ENCODE measurements at places on chromosomes 1 and 21.

GRCh38 chr1:61687901-61688300 is 37.0 kb downstream of the TM2D1 start:
- no peak for DNase-seq

GRCh38 chr1:23801338-23801748 is 789 bp upstream of the GALE start:
- DNase-seq = no peak

DNA sequence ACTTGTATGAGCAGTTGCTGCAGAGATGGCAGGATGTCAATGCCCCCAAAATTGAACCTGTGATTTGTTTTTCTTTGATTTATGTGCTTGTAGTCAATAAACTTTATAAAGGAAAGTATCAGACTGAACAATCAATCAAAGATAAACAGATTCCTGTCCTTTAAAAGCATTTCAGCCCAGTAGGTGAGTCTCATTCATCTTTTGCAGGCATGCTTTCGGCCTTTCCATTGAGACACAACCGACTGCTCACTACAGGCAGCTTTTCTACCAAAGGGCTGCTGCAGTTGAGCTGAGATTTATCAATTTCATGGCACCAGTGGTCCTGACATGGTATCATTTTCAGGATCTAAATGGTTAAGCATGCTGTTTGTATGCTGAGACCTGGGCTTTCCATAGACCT is 513.6 kb upstream of the PTBP2 start:
- DNase-seq = no peak

DNA sequence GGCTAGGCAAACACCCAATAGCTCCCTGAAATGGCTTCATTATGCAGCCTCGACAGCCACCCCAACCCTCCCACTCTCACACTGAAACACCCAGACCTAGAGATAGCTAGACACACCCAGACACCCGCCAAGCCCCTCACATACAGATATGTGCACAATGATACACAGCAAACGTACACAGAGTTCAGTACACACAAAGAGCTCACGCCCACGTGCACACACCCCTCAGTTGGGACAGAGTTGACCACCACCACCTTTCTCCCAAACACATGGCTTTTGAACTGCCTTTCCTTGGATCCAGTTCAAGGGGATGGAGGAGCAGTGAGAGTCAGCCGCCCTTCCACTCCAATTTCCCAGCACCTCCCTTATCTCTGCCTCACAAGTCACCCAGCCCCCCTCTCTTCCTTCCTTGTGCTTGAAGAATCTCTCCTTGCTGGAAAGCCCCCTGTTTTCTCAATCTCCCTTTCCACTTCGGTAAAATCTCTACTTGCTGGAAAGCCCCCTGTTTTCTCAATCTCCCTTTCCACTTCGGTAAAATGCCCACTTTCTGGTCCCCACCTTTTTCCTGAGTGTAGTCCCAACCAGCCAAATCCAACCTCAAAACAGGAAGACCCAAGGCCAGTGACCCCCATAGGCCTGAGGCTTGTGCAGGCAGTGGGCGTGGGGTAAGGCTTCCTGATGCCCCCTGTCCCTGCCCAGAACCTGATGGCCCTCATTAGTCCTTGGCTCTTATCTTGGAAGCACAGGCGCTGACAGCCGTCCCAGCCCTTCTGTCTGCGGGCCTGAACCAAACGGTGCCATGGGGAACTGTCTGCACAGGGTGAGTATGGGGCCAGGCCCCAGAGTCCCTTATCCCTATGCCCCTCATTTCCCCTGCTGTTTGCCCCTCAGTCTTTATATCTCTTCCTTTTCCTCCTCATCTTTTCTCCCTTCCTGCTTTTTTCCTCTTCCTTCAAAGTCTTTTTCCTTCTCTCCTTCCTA is at the start of gene ACKR1:
Gene ACKR1 (plus strand): TSS at position 715 of the 981 bp plus-strand sequence. CDS start 85 bp downstream, at position 800.
- DNase-seq = no peak

GRCh38 chr1:220755309-220755708 is 7.2 kb downstream of the MTARC2 start:
- DNase-seq = no peak

DNA sequence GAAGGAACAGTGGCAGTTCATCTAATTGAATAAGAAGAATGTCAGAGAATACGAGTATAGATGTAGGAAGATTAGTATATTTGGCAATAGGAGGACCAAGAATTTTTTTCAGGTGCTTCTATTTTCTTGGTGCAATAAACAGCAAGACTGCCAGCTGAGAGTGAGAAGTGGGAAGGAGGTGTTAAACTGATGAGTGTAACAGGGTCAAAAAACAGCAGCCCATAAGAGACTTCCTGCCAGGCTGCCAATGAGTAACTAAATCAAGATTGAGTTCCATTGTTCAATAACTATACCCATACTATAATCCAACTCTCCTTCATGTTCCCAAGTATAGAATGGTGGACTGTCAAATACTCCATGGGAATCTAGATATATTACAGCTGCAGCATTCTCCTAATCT is 28.7 kb downstream of the LYST start:
- no peak for DNase-seq

- DNase-seq = no peak
Observed at GRCh38 chr1:32771561-32772280, 45.4 kb downstream of the YARS1 start.

DNA sequence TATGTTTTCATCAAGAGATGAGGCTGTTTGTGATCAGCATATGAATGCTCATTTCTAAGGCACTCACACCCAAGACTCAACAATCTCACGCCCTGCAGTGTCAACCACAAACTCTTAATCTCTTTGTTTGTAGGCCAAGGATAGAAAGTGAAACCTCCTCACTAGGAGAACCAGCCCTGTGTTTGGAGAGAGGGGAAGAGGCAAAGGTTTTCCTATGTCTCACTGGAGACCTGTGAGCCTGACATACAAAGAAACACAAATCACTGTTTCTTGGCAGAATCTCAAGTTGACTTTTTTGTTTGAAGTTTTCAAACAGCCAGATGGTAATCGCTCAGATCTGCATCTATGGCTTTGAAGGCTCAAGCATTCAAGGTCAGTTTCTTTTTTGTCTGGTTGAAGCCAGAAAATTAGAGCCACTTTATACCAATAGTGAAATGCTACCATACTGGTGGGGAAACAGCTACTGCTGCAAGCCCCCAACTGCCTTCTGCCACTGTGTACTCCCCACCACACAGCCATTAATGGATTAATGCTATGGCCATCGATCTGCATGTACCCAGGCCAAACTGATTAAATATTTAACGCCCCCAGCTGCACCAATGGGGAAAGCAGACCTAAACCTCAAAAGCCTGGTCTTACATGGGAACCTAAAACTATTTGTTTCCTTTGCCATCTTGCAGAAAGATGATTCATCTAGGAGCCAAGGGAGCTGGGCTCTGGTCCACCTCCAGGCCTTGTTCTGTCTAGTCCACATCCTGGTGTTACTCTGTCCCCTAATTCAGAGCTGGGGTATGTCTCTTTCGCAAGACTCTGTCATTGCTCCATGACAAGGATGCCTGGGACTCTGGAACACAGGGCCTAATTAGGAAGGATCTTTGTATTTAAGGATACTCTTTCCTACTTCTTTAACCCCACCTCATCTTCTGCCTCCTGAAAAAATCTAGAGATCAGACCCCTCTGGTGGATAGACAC is 16.3 kb downstream of the PDZK1 start:
- DNase-seq = no peak

DNA sequence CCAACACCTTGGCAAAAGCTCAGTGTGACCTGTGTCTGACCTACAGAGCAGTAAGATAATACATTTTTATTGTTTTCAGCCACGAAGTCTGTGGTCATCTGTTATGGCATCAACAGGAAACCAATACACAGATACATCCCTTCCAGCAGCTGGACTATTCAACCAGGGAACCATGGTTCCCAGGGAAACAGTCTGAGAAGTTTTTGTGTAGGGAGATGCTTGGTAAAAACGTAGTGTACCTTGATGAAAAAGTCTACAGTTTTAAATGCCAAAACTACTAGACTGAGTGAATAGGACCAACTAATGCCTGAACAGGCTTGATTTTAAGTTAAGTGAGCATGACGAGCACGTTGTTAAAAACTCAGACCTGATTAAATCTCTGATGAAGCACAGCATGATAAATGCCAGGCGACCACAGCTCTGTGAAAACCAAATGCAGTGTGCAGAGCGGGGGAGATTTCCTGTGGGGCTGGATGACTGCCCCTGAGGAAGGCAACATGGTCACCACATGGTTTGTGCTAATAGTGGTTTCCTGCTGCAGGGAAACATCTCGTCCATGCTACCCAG is 228.9 kb downstream of the TNR start:
- no peak for DNase-seq

DNA sequence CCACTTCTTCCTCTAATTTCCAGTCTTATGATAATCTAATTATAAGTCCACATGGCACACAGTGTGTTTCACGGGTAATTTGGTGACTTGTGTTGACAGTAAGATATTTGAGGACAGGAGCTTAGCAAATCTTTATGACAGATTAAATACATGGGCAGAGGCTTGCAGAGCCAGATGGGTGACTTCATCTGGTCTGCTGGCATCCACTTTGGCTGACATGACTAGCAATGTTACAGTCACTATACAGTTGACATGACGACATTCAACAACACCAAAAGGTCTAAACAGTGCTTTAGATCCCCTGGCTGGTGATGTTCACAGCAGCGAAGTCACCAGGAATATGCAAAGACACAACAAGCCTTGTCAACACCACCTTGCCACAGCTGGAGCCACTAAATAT is 147.2 kb downstream of the ETS2 start:
- no peak for DNase-seq

DNA sequence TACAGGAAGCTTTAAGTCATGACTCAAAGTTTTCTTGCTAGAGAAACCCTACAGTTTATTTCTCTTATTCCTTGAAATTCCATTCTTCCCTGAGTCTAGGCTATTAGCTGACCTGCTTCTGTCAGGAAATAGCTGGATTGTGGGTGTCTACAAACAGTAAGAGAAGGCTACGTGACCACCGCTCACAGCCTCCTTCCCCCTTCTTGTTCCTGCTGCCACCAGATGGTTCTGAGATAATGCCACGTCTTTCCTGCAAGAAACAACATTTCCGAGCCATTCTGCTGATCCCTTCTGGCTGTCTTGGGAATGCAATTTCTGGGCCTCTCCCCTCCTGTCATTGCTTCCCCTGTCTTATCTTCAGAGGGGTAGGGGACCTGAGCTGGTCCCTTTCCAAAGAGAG is 128.9 kb upstream of the SGIP1 start:
- no peak for DNase-seq

GRCh38 chr1:106768077-106768476 is 288.4 kb upstream of the PRMT6 start:
- no peak for DNase-seq

DNA sequence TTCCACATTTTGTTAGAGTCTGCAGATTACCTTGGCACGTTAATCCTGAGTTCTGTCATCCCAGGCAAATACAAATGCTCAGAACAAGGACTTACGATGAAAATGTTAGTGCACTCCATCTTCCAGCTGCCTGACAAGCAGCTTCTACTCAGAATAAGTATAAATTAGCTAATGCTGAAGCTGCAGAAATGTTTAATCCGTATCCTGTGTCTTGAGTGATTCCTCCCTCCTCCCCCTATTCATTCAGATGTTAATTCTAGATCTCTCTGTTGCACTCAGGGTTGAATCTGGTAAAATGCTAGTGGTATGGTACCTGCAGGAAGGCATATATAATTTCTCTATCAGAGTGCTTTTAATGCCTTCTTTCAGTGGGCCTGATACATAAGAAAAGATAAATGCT is 39.8 kb downstream of the CNN3 start:
- no peak for DNase-seq

DNA sequence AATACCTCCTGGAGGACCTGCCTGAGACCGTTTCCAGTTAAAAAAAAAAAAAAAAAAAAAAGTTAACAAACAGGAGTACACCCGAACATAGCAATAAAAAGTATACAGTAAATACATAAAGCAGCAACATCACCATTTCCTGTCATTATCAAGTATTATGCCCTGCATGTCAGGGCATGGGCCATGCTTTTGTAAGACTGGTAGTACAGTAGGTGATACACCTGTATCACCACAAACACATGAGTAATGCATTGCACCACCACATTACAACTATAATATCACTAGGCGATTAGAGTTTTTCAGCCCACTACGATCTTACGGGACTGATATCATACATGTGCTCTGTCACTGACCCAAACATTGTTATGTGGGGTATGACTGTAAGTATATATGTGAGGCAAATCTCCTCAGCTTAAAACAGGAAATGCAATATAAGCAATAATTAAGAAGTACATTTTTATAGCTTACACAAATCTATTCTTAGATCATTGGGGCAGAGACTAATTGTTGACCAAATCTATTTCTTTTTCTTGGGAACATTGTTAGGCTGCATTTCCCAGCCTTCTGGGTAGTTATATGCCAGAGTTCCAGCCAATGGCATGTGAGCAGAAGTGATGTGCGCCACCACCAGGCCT is 98.1 kb downstream of the PLD5 start:
- no peak for DNase-seq

GRCh38 chr21:46619846-46620245 is 15.0 kb upstream of the S100B start:
- no peak for DNase-seq

- no peak for DNase-seq
Observed at GRCh38 chr1:199272628-199273086, 633.8 kb downstream of the PTPRC start.

- DNase-seq = no peak
Observed at GRCh38 chr1:47971385-47972160, 25.6 kb downstream of the TRABD2B start.

- no peak for DNase-seq
Observed at GRCh38 chr1:235822685-235823084, 44.0 kb downstream of the LYST start.

DNA sequence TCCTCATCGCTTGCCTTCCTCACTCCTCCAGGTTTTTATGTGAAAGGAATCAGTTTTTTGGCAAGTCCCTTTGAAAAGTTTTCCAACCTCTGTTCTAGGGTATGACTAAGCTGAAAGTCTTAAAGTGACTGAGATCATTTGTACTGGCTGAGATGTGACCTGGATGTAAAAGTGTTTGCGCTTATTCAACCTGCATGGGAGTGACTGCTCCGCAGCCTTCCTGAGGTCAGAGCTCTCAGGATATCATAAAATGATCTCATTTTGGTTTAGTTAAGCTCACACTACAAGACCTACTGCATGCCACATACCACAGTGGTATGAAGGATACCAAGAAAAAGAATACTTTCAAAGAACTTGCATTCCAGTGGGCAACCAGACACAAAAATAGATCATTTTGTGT is 29.8 kb upstream of the TADA1 start:
- no peak for DNase-seq

Measured in activated CD8-positive, alpha-beta memory T cell treated with anti-CD3 and anti-CD28 coated beads for 1 hour (primary cell).